ENCODE measurements at places on chromosomes 11 and 22. TPM values are rescaled to one million over a fixed set of nuclear protein-coding genes. Genes with fewer than 3 reads are reported as not detected.

RIC8A gene
- total RNA-seq = 104 TPM

MCAM gene
- total RNA-seq = 5,496 TPM

LMF2 gene
- total RNA-seq = 21.8 TPM

IFTAP gene
- 45.4 TPM for total RNA-seq

OR52E1 gene
- total RNA-seq = not detected

CSF2RB gene
- total RNA-seq = 19.1 TPM

SLC22A6 gene
- not detected for total RNA-seq

TECTA gene
- under 0.01 TPM for total RNA-seq

ZNF214 gene
- total RNA-seq = 1.9 TPM

PCSK7 gene
- 37.7 TPM for total RNA-seq

ARVCF gene
- 59.1 TPM for total RNA-seq

SH3BP1 gene
- 1.3 TPM for total RNA-seq

KCNJ1 gene
- total RNA-seq = not detected

DGAT2 gene
- total RNA-seq = 1.2 TPM

UPK3A gene
- total RNA-seq = not detected

PDHX gene
- 32.1 TPM for total RNA-seq
